Activated T-cell treated with anti-CD3 and anti-CD28 coated beads for 48 hours (primary cell): ENCODE measurements at places on chromosomes 5 and 9.

DNA sequence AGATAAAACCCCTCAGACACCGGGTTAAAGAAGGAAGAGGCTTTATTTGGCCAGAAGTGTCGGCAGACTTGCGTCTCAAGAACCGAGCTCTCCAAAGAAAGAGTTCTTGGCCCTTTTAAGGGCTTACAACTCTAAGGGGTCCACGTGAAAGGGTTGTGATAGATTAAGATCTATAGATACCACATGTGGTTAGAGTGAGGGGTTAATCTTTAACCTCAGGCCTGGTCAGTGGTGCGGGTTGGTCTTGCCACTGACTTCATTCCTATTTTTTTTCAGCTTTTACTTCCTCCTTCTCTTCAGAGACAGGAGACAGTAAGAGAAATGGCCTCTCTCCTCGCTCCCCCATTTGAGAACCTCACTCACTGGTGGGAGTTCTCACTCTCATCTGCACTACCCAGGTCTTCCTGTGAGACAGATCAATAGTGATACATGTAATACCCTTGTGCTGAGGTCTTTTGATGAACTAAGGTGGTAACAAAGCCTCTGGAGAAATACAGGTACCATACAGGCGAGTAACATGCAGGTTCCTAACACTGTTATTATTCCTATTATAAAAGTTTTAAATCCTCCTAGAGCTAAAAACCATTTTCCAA, 52.4 kb upstream of the COX7C start:
- DNase-seq: no peak

- no peak for DNase-seq
Observed at GRCh38 chr5:135231289-135231688, 167.7 kb downstream of the MACROH2A1 start.

DNA sequence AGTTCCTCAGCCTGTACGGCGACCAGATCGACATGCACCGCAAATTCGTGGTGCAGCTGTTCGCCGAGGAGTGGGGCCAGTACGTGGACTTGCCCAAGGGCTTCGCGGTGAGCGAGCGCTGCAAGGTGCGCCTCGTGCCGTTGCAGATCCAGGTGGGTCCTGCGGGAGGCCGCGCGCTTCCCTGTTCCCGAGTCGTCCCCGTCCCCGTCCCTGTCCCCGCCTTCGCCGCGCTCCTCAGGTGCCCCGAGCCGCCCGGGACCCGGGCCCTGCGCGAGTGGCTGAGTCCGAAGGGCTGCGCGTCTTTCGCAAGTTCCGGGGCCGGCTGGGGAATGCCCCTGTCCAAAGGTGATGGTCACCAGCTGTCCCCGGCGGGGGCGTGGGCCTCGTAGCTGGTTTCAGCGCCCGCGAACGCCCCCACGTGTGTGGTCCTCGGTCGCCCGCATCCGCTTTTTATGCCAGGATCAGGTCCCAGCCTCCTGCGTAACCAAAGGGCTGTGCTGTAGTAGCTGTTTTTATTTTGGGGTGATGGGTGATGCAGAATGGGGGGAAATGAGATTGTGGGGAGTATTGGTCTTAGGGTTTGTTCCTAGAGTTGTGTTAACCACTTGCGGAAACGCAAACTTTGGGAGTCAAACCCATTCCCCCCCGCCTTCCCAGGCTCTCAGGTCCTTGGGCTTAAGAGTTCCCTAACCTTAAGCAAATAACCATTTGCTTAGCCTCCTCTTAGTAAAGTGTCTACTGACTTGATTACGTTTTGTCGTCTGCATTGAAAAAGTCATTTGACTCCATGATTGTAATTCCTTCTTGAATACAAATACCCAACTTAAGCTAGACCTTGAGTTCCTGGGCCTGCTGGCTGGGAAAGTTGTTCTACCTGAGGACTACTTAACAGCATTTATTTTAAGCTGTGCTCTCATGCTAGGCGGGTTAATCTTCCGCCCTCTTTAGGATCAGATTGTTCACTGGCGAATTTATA, 663 bp downstream of the ISOC1 start:
- peak; percentile 36 for DNase-seq

DNA sequence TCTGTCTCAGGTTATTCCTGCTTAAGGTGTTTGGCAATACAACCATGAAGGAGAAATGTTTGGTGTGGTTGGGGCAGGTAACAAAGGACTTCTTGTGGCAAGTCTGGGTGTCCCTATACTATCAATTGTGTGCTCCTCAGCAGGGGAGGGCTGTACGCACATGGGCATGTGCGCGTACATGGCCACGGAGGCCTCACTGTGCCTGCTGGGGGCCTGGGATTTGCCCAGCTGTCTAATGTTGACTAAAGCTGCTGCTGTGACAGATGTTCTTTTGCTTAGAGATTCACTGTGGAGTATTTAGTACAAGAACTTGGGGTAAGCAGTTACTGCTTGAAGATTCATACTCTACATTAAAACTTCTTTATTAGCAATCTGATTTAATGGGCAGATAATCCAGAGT, 97.5 kb downstream of the HSPA4 start:
- DNase-seq: no peak

GRCh38 chr9:131165523-131165922, 40.1 kb downstream of the NUP214 start:
- DNase-seq: no peak

- DNase-seq: no peak
Observed at GRCh38 chr9:70340572-70340971, 73.9 kb downstream of the KLF9 start.

GRCh38 chr5:51691538-51692079, 308.4 kb downstream of the ISL1 start:
- DNase-seq: no peak

- DNase-seq: no peak
Observed at GRCh38 chr5:84327591-84327990, 57.1 kb downstream of the EDIL3 start.

GRCh38 chr9:7906783-7907550, 107.4 kb upstream of the DMAC1 start:
- no peak for DNase-seq

DNA sequence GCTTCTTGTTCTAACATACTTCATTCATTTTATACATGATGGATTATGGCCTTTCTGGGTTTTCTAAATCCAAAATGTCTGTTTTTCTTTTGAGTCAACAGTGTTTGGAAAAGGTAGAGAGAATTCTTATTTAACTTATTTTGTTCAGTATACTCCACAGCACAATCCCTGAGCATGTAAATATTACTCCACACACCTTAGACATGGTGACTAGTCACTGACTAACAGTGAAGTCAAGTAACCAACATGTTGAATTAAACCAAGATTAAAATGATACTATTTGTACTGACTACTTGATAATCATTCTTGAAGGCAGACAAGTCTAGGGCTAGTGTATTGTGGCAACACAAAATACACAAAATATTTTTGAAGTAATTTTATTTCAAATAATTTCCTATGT, 55.0 kb downstream of the HAPLN1 start:
- DNase-seq: no peak

- no peak for DNase-seq
Observed at GRCh38 chr9:4114569-4115505, 185.0 kb downstream of the GLIS3 start.

- DNase-seq: peak; percentile 63
Observed at GRCh38 chr5:53481887-53482716, 1.7 kb downstream of the FST start.

- no peak for DNase-seq
Observed at GRCh38 chr9:111108946-111109345, 70.7 kb upstream of the LPAR1 start.
